ENCODE measurements at places on chromosomes 13 and 19.

DNA sequence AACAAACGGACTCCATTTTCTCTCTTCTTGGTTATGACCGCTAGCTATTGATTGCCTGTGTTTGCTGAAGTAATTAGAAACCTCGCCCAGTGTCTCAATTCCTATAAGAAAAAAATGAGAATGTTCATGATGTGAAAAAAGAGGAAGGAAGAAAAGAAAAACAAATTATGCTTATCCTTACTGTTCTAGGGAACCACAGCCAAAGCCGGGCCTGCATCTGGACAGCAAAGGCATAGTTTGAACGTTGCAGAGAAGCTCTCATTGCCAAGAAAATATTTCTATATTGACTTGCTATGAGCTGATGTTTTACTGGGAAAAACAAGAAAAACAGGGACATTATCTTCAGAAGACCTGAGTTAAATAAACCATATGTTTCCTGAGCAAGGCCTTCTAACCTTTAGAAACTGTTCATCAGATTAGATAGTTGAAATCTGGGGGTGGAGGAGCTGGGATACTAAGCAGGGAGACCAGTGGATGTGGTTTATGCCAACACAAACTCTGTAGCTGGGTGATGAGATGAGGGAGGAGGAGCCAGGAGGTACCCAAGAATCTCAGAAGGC is 55.0 kb downstream of the EFNB2 start:
- DNase-seq: no peak

- no peak for DNase-seq
Measured at GRCh38 chr19:14181906-14182305, 24.1 kb downstream of the ADGRL1 start.

DNA sequence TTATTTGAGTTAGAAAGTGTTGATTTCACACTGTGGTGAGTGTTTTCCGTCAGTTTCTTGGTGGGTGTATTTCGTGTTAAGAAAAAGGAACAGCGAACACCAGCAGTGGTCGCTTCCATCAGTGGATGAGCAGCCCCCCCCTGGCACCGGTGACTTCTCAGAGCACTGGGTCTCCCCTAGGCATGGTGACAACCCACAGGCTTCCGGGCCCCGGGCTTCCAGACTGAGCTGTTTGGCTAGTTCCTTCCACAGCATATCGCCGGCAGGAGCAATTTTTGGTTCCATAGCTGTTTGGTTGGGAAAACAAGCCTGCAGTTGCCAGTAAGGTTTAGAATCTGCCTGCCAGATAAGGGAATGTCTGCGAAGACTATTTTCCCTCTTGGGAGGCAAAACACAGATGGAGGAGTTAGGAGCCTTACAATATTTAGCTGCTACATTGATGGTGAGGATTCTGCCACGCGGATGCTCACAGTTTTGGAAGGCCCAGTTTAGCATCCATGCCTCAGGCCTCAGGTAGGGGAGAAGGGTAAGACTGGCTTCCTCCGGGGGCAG is 18.7 kb upstream of the ZNF536 start:
- no peak for DNase-seq

DNA sequence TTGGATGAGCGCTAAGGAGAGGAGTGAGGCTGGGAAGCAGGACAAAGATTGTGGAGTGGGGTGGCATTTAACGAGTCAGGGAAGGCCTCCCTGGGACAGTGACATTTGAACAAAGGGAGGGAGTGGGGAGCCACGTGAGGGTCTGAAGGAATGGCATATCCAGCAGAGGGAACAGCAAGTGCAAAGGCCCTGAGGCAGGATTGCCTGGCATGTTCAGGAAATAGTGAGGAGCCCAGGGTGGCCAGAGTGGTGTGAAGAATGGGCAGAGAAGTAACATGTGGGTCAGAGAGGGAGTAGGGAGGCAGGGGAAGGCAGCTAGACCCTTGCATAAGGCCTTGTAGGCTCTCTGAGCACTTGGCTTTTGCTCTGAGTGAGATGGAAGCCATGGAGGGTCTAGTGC is 14.9 kb upstream of the PVR start:
- no peak for DNase-seq

- no peak for DNase-seq
Measured at GRCh38 chr13:32205431-32206096, 109.6 kb downstream of the ZAR1L start.

- no peak for DNase-seq
Measured at GRCh38 chr13:88932950-88933349, 1261.8 kb downstream of the SLITRK5 start.

DNA sequence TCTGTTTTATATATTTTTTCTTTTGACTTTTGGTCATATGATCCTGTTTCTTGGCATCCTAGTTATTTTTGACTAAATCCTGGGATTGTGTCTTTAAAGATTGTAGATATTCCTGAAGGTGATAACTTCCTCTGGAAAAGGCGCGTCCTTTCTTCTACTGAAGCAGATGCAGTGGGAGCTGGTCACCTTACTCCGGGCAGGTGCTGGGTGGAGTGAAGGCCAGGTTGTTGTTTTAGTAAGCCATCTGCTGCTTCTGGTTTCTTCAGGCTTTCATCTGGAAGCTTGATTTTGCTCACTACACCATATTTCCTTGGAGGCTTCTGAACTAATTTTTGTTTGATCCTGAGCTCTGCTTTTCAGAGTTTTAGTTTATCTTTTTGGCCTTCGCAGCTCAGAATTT is 21.5 kb downstream of the URI1 start:
- DNase-seq: no peak

DNA sequence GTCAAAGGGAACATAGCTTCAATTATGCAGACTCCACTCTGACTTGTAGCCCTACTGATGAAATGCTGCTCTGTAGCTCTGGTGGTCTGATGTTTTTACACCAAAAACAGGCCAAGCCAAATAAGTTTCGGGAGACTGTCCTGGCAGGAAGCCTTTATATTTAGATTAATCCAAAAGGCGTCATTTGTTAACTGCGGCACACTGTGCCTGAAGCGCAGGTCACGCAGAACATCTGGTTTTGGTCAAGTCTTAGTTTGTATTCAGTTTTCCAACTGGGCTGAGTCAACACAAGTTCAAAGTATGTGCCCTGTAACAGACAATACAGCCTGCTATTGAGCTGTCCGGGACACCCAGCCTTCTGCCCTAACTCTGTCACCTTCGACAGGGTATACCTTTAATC is 154.6 kb upstream of the IPO5 start:
- DNase-seq: no peak

DNA sequence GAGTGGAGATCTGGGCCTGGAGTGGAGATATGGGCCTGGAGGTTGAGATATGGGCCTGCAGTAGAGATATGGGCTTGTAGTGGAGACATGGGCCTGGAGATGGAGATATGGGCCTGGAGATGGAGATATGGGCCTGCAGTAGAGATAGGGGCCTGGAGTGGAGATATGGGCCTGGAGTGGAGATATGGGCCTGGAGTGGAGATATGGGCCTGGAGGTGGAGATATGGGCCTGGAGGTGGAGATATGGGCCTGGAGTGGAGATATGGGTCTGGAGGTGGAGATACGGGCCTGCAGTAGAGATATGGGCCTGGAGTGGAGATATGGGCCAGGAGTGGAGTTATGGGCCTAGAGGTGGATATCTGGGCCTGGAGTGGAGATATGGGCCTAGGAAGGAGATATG is 402 bp downstream of the KIR2DL3 start:
- no peak for DNase-seq

- no peak for DNase-seq
Measured at GRCh38 chr13:94858856-94859255, 146.5 kb upstream of the SOX21 start.

DNA sequence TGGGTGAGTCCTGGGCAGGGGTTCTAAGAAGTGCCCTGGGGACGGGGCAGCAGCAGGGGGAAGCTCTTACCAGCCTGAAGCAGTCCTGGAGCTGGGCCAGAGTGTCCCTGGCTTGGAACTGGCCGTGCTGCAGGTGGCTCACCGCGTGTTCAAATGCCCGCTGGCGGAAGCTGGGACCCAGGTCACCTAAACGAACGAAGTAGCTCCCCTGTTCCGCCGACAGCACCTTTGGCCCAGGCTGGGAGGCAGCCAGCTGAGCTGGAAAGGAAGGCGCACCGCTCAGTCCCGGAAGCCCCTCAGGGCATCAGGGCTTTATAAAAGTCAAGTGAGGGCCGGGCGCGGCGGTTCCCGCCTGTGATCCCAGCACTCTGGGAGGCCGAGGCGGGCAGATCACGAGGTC is 9.6 kb downstream of the PLIN4 start:
- DNase-seq: no peak

- no peak for DNase-seq
Measured at GRCh38 chr13:22629374-22629773, 551.4 kb upstream of the SGCG start.

DNA sequence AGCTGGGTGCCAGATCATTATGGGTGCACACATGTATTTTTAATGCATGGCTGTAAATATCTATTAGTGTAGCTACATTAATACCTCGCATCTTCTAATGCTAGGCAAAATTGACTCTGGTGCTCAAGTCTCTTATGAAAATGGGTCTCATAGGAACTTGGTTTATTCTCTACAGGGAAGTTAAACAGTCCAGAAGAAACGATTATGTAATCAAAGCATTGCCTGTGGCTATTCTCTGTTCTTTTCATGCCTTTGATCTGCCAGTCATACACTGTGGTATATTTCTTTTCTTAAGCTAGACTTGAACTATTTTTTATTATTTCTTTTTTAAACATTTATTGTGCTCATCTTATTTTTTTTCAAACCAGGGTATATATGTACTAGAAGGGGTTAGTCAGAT is 1015.0 kb downstream of the SLITRK1 start:
- DNase-seq: no peak

- DNase-seq: no peak
Measured at GRCh38 chr13:32044446-32044845, 12.9 kb downstream of the FRY start.

GRCh38 chr13:110506859-110507566 is 54.5 kb downstream of the RAB20 start:
- DNase-seq: no peak

GRCh38 chr19:11722414-11722813 is 16.3 kb downstream of the ZNF823 start:
- no peak for DNase-seq

DNA sequence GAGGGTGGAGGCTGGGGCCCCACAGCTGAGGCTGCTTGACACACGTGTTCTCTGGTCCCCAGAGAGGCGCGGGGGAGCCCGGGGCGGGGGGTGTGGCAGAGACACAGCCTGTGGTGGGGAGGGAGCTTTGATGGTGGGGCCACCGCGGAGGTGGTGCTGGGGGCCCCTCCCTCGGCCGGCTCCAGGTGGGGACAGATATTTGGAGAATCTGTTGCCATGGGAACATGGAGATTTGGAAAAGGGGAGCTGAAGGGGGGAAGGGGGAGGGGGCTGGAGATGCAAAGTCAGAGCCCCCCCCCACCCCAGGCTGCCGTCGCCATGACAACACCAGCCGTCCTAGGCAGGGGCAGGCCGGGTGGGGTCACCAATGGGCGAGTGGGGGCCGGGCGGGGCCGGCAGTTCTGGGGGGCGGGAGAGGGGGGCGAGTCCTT is 1.2 kb downstream of the PRKCG start:
- no peak for DNase-seq

DNA sequence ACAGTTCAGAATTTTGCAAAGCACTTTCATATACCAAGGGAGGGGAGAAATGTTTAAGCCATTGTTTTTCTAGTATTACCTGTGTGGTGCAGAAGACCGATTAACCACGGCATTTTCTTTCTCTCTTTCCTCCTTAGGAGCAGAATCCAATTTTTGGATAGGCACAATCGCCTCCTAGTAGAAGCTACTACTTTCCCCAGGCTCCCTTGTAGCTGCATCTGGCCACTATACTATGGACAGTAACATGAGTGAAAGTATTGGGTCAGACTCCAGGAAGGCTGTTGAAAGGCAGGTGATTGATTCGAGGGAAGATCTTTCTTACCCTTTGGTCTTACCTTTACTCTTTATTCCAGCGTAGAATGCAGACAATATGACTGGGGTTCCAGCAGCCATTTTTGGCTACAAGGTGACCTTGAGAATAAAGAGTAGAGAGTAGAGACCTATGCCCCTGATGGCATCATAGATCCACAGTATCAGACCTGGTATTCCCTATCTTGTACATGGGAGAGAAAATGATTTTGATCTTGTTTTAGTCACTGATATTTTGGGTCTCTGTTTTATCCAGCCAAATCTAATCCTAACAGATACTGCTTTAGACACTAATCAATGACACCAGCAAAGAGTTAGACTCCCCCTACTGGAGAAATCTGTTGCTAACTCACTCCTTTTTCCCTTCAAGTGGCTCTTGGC is 77.0 kb downstream of the LRRC63 start:
- DNase-seq: no peak

GRCh38 chr19:50292216-50292827 is 36.9 kb downstream of the KCNC3 start:
- DNase-seq: no peak

DNA sequence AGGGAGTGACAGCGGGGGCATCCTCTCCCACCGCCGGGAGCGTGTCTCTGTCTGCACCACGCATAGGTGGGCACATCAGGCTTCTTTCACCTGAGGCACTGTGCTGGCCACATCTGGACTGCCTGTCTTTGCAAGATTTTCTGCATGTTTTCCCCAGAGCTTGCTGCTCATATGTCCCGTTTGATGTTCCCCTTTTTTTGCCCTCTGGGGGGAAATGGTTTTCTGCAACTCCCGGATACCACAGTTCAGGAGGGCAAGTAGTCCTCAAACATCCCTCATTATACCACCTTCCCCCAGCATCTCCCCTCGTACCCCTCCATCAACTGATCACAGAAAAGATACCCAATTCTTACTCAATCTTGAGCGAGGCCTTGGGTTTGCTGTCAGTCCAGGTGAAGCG is 168.0 kb downstream of the PAN3 start:
- DNase-seq: no peak

GRCh38 chr19:12346896-12347295 is 13.5 kb upstream of the ZNF563 start:
- DNase-seq: no peak

DNA sequence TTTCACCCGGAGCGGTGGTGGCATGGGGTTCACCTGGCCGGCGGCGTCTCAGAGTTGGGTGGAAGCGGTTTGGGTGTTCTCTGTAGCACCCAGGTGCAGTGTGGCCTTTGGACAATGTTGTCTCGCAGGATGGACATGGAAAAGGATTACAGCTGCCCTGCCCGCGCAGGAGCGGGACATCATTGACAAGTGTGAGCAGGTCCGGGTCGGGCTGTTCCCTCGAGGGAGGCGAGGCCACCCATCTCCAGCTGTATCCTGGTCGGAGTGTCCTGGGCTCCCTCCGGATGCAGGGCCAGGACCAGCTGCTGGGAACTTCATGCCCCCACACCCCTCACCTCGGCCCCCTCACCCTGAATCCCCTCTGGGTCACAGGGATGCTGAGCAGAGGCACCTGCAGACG is 7.8 kb upstream of the ZNF14 start:
- DNase-seq: no peak

GRCh38 chr13:75628801-75629200 is 7.3 kb upstream of the LMO7 start:
- no peak for DNase-seq

Data from stimulated activated CD4-positive, alpha-beta T cell treated with anti-CD3 and anti-CD28 coated beads, Interleukin-12 subunit alpha, Interleukin-12 subunit beta, amount 100 ng/mL, for 24 hours (primary cell).